ENCODE measurements at places on chromosomes 13 and 19. TPM values are rescaled to one million over a fixed set of nuclear protein-coding genes. Genes with fewer than 3 reads are reported as not detected.

The PRSS57 gene
- not detected for total RNA-seq

The LILRB5 gene
- total RNA-seq: 8.3 TPM

The FOXA3 gene
- not detected for total RNA-seq

The ZNF534 gene
- 1.9 TPM for total RNA-seq

The FXYD5 gene
- total RNA-seq: 44.1 TPM

The PDE4C gene
- total RNA-seq: 0.60 TPM

The PSG2 gene
- total RNA-seq: not detected

- no peak for DNase-seq
- no peak overlapping the region for H3K27ac ChIP-seq
- H3K4me1 ChIP-seq: peaks cover 14% of the 10 kb centered on the region
- no peak overlapping the region for H3K4me3 ChIP-seq
- no peaks in the 10 kb centered on the region for H3K27me3 ChIP-seq
Measured at GRCh38 chr13:30442926-30443325, 20.6 kb downstream of the UBE2L5 start.

Data from tibial nerve (tissue), 4 donors.